Activated T-helper 9 cell treated with anti-CD3 and anti-CD28 coated beads, Interleukin-2, amount 50 U/mL, for 16 hours (primary cell): ENCODE measurements at places on chromosomes 7 and 10.

DNA sequence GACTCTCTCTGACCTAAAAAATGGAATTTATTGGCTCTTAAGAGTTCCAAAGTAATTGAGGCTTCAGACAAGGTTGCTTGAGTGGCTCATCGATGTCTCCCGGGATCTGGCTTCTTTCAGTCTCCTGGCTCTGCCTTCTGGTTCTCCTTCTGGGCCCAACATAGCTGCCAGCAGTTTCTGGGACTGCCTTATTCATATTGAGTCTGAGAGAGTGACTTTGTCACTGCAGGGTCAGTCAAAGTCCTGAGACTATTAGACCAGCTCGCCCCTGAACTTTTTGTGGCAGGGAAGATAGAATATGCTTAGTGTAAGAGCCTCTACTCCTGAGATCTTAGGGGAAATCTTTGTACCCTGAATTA is 94.0 kb downstream of the MMRN2 start:
- DNase-seq = no peak

GRCh38 chr10:122181876-122182275 is 89.2 kb upstream of the BTBD16 start:
- no peak for DNase-seq

DNA sequence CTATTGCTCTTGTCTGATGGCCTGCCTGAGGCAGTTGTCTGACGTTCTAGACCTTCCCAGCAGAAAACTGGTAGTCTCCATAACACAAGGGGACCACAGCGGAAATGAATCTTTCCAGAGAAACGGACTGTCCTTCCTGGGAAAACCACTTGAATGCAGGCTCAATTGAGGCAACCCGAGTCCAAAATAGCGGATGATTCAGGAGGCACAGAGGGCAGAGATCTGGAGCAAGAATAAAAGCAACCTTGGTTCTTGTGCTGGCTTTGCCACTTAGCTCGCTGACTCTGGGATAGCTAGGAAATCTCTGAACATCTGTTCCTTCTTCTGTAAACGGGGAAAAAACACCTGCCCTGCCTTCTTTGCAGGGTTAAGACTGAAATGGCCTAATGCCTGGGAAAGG is 178.8 kb downstream of the NEURL1 start:
- no peak for DNase-seq

DNA sequence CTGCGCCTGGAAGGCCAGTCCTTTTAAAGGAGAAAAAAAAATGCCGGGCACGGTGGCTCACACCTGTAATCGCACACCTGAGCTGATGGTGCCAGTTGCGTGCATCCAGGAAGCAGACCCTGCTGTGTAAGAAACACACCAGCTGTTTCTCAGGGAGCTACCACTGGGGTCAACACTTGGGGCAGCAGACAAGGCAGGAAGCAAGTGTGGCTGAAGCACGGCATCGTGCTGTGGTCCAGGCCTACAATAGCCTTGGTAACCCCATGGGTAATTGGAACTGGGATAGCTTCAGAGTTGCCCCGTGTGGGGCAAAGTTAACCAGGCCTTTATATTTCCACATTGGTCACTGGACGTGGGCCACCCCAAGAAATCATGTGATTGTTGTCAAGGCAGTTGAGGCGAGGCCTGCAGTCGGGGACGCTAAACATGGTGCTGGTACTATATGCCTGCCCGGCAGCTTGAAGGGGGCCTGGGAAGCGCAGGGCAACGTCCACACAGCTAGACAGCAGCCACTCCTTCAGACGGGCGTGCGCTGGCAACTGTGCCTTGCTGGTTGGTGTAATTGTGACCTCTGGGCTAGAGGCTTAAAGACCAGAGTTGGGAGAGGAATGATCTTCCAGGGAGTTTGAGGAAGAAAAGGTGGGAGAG is 2.5 kb upstream of the TACR2 start:
- no peak for DNase-seq

GRCh38 chr7:46695051-46695708 is 774.1 kb upstream of the IGFBP3 start:
- no peak for DNase-seq

GRCh38 chr7:29258951-29259350 is 64.4 kb downstream of the CHN2 start:
- no peak for DNase-seq

- DNase-seq = no peak
These were observed 181.3 kb downstream of the PTPRN2 start for GRCh38 chr7:158406364-158406763.
